Femur (tissue), 1 donor: ENCODE measurements at places on chromosomes 7 and 10.
A peak's percentile ranks its signal among the peaks of the same experiment; 100 is the strongest.

- no peak for DNase-seq
These were observed 50.3 kb downstream of the PALD1 start for GRCh38 chr10:70528741-70529362.

GRCh38 chr7:95467912-95468607, 17.7 kb upstream of the ASB4 start:
- DNase-seq, result no peak

- DNase-seq, result no peak
These were observed 239.6 kb upstream of the ETV1 start for GRCh38 chr7:14229047-14229446.

- DNase-seq, result no peak
These were observed 22.9 kb upstream of the GPR22 start for GRCh38 chr7:107446988-107447387.

- peak; percentile 56 for DNase-seq
These were observed 26.2 kb downstream of the ADK start for GRCh38 chr10:74177140-74177677.

DNA sequence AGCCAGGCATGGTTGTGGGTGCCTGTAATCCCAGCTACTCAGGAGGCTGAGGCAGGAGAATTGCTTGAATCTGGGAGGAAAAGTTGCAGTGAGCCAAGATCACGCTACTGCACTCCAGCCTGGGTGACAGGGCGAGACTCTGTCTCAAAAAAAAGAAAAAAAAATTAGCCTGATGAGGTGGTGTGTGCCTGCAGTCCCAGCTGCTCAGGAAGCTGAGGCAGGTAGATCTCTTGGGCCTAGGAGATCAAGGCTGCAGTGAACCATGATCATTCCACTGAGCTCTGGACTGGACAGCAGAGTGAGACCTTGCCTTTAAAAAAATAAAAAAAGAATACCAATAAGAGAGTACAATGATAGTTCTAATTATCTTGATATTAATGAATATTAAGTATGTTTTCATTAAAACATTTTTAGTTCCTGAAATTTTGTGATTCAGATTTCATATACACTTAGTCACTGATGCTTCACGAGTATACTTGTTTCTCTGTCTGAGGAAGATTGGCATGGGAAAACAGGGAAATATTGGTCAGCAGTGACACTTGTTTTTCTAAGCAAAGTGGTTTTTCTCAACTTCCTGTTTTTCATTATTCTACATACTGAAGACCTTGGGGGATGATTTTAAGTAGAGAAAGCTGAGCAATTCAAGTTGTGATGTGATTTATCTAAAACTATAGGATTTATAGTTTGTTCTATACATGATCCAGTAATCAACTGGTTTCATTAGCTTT, 76.8 kb downstream of the ADK start:
- DNase-seq, result no peak

GRCh38 chr7:115491744-115492380, 538.7 kb downstream of the TFEC start:
- no peak for DNase-seq

- DNase-seq, result no peak
These were observed 18.3 kb downstream of the VWDE start for GRCh38 chr7:12385364-12385786.

DNA sequence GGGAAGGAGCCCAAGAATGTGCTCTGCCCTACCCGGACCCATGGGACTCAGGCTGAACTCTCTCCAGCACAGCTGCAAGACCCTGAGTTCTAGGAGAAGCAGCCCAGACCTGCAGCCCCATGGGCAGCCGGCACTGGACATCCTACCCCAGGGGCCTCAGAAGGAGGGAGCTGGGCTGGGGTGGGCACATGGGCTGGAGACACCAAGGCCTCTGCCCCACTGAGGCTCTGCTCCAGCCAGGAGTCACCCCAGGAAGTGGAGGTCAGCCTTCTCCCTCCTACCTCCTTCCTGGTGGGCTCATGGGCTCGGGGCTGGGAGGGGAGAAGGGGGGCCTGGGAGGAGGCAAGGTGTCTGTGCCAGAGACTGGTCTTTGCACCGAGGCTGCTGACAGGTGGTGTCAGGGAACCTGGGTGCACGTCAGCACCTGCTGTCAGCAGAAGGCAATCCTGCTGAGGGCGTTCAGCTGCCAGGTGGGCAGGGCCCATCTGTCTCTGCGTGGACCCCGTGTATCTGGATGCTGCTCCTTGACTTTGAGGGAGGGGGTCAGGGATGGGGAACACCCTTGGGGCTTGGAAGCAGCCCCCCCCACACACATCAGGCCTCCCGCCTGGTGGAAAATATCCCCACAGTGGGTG, 95.2 kb downstream of the PDGFA start:
- DNase-seq, result no peak

- no peak for DNase-seq
These were observed 392.2 kb upstream of the NFE2L3 start for GRCh38 chr7:25759748-25760147.

GRCh38 chr7:22351329-22351692, 5.6 kb downstream of the RAPGEF5 start:
- DNase-seq, result no peak

- DNase-seq, result peak; percentile 68
These were observed 15.3 kb downstream of the KCNH2 start for GRCh38 chr7:150962553-150963399.

- DNase-seq, result no peak
These were observed 2.3 kb downstream of the LOXL4 start for GRCh38 chr10:98265403-98266378.

GRCh38 chr10:101066146-101066895, 4.5 kb downstream of the KAZALD1 start:
- DNase-seq, result peak; percentile 79

DNA sequence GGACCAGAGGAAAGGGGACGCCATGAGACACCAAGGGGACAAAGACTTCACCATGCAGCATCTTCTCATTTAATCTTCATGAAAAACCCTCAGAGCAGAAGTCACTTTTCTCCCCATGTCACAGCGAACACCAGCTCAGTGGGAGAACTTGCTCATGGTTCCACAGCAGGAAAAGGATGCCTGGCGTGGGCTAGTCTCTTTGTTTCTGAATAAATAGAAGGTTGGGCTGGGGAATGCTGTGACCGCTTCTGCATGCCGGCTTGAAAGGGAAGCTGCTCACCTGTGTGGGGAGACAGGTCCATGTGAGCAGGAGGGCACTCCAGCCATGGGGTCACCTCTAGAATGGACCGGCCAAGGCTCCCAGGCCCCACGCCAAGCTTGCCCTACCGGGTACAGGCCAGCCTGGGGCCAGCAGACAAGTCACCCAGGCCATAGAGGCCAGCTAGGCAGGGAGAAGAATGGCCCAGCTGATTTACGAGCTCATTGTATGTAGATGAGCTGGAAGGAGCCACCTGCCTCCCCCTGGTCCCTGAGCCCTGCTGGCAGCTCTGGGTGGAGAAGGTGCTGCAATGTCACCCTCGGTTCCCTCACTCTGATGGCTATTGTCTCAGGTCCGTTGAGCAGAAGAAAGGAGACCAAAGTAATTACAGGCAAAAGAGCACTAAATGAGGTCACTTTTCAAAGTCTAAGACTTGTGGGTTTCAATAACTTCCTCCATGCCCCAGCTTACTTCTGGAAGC, 82.0 kb upstream of the PDZD8 start:
- no peak for DNase-seq

- DNase-seq, result no peak
These were observed 143.0 kb downstream of the TSPAN12 start for GRCh38 chr7:120714945-120715344.

DNA sequence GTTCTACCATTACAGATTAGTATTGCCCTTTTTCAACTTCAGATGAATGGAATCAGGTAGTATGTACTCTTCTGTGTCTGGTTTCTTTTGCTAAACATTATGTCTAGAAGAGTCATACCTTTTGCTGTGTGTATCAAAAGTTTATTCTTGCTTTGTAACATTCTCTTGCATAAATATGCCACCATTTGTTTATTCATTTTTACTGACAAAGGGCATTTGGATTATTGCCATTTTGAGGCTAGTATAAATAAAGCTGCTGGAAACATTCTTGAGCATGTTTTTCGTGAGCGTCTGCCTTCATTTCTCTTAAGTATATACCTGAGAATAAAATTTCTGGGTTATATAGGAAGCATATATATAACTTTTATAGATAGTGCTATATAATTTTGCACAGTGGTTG, 121.7 kb upstream of the CSTF2T start:
- DNase-seq, result no peak

- DNase-seq, result no peak
These were observed 9.6 kb downstream of the ATP5F1C start for GRCh38 chr10:7797582-7797981.

DNA sequence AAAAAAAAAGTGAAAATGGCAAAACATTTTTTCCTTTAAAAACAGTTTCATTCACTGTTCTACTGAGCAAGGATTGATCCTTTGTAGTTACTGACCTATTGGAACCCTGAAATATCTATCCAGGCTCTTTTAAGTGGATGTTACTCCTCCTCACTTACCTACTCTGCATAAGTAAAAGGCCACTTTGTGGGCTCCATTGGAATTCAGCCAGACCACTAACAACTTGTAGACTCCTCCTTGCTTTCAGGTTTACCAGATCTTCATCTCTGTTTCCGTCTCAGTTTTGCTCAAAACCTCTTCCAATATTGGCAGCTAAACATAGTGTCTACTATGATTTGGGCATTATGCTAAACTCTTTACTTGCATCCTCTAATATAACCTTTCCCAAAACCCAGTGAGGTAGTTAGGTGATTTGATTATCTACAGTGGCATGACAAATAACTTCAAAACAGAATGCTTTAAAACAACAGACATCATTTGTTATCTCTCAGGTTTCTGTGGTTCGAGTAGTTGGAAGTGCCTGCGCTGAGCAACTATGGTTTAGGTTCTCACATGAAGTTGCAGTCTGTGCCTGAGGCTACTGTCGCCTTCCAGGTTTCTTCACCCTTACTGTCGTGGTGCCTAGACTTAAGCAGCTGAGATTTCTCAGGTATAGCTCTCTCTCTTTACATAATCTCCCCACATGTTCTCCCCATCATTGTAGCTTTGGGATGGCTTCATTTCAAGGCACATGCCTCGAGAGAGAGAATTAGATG, 698.2 kb downstream of the REEP3 start:
- no peak for DNase-seq

- DNase-seq, result peak; percentile 69
These were observed 1.5 kb upstream of the RGS10 start for GRCh38 chr10:119543814-119544642.

- DNase-seq, result no peak
These were observed 101.8 kb upstream of the WAC start for GRCh38 chr10:28431139-28431538.

GRCh38 chr7:3201306-3201705, 99.7 kb upstream of the SDK1 start:
- DNase-seq, result no peak

GRCh38 chr7:29878081-29878688, 71.9 kb downstream of the WIPF3 start:
- peak; percentile 55 for DNase-seq

GRCh38 chr7:42183547-42183946, 53.5 kb downstream of the GLI3 start:
- DNase-seq, result no peak

GRCh38 chr10:91105269-91105668, 115.2 kb upstream of the PCGF5 start:
- no peak for DNase-seq

DNA sequence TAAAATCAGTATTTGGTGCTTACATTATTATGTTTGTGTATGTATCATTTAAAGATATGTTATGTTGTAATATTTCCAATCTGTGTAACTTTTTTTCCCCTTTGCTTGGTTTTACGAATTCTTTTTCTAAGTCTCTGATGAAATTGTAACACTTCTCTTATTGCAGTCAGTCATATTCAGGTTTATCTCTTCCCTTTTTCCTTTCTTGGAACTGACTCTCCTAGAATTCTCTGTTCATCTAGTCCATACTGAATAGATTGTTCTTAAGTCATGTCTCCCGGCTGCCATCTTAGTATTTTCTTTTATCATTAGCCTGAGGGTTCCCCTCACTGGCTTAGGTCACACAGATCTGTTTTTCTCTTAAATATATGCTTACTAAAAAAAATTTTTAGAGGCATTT, 44.6 kb downstream of the PHTF2 start:
- no peak for DNase-seq

DNA sequence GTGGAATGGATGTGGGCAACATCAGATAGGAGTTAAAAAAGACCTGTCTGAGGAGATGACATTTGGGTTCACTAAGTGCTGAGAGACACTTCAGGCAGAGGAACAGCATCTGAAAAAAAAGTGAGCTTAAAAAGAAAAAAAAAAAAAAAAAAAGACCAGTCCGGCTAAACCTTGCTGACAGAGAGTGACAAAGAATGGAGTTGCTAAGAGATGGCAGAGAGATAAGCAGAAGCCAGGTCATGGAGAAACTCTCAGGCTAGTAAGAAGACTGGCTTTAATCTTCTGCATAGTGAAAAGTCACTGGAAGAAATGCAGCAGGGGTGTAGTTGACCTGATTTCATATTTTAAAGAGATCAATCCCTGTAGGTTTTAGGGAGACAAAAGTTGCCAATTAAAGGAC, 711.1 kb upstream of the SEMA3D start:
- no peak for DNase-seq

DNA sequence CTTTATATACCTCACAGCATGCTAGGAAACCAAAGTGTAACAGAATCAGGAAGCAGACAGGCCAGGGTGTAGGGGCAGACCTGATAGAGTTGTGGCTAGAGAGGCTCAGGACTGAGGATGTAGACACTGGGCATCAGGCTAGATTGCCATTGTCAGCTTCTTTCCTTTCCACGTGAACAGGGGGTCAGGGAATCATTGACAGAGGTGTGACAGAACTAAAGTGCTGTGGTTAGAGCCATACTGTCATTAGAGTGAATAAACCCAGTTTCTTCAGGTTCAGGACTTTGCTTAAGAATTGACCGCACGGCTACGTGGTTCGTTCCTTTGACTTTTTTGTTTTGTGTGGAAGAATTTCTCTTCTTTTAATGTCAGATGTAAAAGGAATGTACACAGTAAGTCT, 90.7 kb downstream of the CALD1 start:
- DNase-seq, result no peak

- peak; percentile 41 for DNase-seq
These were observed 464 bp downstream of the KIAA1217 start for GRCh38 chr10:24209432-24209771.
